ENCODE measurements at places on chromosomes 5 and 9.

GRCh38 chr9:91412941-91413340 lies 10.7 kb downstream of the NFIL3 start:
- DNase-seq, result no peak

GRCh38 chr5:24065779-24066178 lies 558.4 kb downstream of the PRDM9 start:
- no peak for DNase-seq

- DNase-seq, result no peak
Measured at GRCh38 chr5:58410441-58410840, 49.4 kb downstream of the PLK2 start.

- DNase-seq, result no peak
Measured at GRCh38 chr5:31232273-31232888, 38.9 kb downstream of the CDH6 start.

- no peak for DNase-seq
Measured at GRCh38 chr5:126576974-126577373, 18.0 kb downstream of the ALDH7A1 start.

- DNase-seq, result no peak
Measured at GRCh38 chr5:144352732-144353317, 182.2 kb downstream of the KCTD16 start.

DNA sequence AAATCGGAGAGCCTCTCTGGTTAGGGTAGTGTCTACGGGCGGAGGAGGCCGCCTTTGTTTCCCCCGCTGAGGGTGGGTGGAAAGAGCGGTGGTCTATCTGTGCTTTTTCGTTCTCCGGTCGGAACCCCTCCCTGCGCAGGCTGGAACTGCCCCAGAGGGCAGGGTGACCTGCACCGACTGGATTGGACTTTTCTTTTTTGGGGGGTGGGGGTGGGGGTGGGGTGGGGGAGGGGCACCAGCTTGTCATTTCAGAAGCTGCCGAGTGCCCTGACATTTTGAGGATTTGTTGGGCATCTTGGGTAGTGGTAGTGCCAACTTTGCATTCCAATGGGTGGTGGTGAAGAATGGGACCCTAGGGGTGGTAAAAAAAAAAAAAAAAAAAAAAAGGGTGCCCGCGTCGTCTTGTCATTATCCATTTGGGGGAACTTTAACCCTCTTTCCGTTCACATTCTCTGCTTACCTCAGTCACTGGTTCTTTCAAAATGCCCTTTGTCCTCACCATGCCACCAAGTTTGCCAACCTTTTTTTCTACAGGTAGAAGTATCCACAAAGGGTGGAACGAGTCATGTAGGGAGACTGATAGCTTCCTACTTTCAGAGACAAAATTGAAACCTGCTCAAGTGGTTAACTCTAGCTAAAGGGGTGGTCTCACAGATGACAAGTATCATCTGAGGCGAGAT lies 1.3 kb downstream of the UBE2R2 start:
- peak; percentile 16 for DNase-seq

GRCh38 chr5:139196296-139196956 lies 1.7 kb downstream of the SIL1 start:
- no peak for DNase-seq

DNA sequence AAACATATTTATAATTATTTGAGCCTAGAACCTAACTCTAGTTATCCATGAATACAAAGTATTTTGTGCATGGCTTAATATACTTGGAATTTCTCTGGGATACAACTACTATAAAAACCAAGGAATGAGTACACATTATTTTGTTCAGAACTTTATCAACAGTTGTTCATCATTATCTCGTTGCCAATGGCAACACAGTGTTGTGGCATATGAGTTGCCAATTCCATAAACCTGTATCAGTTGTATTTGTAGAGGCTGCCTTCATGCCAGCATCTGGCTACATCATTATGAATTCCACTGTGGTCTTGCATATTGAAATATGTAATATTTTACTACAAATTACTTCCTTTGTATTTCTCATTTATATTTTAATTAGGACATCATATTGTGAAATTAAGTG lies 250.4 kb downstream of the FSTL4 start:
- no peak for DNase-seq

DNA sequence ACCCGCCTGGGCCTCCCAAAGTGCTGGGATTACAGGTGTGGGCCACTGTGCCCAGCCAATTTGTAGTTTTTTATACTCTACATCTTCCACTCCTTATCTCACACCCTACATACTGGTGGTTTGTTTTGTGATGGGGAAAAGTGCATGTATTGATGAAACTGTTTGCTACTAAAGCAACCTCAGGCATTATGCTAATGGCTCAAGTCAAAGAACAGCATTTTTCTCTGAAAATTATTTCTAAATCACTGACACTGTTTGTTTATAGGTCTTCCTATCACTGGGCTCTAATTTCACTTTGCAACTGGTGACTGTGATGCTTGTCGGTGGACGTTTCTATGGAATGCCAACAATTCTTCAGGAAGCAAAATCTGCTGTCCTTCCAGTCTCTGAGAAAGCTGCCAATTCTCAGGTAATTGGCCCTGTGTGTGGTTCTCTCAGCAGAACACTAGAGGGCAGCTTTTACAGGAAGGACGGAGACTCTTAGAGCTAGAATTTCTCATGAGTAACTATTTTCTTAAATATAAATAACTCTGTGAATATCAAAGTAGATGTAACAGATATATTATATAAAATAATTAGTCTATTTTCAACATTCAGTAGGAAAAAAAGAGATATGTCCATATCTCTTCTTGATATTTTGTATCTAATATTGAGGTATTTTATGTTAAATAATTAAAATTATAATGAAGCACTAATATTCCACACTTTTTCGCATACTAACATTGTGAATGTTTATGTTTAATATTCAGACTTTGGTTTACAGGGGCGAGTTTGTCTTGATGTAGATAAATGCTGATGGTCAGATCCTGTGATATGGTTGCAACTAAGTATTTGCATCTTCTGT lies 244.1 kb downstream of the ADGRV1 start:
- DNase-seq, result no peak

DNA sequence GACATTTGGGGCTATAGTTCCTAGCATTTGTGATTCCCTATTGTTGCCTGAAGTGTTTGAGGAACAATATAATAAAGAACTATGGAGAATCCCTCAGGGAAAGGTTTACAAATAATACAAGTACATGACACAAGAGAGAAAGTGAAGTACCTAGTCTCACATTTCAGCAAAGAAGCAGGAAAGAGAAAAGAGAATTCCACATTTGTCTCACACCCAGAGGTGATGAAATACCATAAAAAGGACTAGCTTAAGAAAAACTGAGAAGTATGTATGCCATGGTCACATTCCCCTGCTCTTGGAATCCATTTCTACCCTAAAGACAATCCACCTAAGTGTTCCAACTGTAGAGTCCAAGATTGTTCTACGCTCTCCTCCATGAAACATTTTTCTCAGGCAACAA lies 79.0 kb upstream of the TARS1 start:
- DNase-seq, result no peak

DNA sequence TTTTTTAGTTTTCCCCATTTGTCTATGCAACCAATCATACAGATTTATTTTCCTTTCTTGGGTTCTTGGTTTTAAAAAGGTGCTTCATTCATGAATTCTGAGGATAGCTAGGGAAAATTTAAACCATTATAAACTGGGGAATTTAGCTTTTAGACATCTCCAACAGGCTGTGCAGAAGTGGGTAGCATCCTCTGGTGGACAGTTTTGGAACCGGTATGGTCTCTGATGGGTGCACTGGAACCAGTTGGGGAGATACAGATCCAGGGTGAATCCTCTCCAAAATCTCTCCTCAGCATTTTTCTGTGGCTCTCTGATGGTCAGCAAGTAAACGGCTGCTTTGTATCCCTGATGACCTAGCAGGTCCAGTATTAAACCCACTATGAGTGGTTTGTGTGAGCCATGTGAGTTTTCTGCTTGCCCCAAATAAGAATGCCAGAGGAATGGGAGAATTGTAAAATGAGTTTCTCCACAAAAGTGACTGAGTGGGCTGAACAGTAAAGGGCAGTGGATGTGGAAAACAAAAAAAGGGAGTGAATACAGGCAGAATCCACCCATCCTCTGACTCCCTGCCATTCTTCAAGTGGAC lies 9.1 kb upstream of the DNAJC25 start:
- no peak for DNase-seq

DNA sequence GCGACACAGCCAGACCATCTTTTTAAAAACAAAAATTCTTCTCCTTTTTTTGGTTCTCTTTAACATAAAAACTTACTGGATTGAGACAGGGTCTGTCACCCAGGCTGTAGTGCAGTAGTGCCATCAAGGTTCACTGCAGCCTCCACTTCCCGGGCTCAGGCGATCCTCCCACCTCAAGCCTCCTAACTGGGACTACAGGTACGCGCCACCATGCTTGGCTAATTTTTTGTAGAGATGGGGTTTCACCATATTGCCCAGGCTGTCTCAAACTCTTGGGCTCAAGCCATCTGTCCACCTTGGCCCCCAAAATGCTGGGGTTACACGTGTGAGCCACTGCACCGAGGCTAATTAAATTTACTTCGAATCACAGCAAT lies 13.8 kb downstream of the HNRNPK start:
- DNase-seq, result no peak

DNA sequence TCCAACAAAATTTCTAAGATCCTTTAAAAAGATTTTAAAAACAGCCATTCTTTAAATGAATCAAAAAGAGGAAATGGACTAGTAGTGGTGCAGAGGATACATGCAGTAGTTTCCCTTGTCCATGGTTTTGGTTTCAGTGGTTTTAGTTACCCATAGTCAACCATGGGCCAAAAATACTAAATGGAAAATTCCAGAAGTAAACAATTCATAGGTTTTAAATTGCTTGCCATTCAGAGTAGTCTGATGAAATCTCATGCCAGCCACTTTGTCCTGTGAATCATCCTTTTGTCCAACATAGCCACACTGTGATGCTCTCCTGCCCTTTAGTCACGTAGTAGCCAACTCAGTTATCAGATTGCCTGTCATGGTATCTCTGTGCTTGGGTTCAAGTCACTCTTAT lies 286.1 kb downstream of the ANXA1 start:
- DNase-seq, result no peak

- no peak for DNase-seq
Measured at GRCh38 chr5:79456890-79457583, 56.9 kb downstream of the HOMER1 start.

- DNase-seq, result no peak
Measured at GRCh38 chr9:137266585-137267453, 10.7 kb upstream of the TOR4A start.
